ENCODE measurements at places on chromosomes 1 and 21.

- DNase-seq, result no peak
Measured at GRCh38 chr21:14688412-14688811, 142.3 kb upstream of the SAMSN1 start.

DNA sequence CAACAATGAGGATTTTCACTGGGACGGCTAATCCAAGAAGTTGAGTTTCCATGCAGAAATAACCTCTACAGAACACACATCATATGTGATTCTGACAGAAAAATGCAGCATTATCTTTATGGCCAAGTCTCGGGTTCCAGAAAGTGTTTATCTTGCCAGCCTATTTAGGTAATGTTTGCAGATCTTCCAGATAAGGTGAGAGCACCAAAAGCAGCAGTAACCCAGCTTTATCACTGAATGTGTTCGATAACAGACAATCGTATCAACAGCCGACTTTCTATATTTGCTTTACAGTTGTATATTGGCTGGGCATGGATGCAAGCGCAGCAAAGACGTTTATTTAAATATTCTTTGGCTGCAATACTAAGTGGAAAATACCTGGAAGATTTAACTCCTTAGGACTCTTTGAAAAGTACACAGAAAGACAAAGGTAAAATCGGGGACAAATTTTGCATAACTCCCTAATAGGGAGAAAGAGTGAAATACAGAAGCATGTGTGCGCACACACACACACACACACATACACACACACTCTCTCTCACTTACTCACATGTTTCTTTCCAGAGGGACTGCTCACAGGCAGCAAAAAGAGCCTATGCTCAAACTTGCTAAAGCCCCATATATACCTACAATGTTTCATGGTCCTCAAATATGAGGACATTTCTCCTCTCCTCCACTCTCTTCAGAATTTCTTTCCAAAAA, 3.0 kb upstream of the CTSK start:
- DNase-seq, result no peak

DNA sequence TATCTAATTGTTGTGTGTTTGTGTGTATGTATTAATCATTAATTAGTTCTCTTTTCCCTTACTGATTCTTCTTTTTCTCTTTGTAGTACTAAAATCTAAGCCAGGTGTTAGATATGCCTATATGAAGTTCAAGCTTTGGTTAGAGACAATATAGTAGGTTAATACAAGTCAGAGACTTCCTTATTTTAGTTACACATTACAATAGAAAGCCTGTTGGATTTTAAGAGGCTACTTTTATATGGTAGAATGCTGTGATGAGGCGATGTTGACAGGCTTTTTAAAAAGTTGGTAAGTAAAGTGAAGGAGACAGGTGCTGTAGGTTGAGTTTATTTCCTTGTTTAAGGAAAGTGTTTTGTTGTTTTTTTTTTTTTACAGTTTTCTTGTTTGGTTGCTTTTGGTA, 45.9 kb downstream of the ADGRL2 start:
- DNase-seq, result no peak

GRCh38 chr1:229411434-229412055, 22.3 kb downstream of the ACTA1 start:
- no peak for DNase-seq

DNA sequence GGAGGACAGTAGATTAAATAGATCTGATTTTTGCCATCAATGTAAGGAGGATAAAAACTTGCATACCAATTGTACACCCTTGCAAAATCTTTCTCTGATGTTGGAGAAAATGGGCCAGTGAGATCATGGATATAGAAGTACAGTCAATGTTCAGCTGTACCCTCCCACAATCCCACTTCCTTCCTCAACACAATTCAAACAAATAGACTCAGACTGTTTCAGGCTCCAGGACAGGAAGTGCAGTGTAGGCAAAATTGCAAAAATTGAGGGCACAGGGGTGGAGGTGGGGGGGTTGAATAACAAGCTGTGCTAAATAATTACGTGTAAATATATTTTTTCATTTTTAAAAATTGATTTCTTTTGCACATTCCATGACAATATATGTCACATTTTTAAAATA, 3.9 kb upstream of the IFI44 start:
- DNase-seq, result peak; percentile 45

GRCh38 chr1:219837994-219838294, 90.4 kb downstream of the SLC30A10 start:
- no peak for DNase-seq

DNA sequence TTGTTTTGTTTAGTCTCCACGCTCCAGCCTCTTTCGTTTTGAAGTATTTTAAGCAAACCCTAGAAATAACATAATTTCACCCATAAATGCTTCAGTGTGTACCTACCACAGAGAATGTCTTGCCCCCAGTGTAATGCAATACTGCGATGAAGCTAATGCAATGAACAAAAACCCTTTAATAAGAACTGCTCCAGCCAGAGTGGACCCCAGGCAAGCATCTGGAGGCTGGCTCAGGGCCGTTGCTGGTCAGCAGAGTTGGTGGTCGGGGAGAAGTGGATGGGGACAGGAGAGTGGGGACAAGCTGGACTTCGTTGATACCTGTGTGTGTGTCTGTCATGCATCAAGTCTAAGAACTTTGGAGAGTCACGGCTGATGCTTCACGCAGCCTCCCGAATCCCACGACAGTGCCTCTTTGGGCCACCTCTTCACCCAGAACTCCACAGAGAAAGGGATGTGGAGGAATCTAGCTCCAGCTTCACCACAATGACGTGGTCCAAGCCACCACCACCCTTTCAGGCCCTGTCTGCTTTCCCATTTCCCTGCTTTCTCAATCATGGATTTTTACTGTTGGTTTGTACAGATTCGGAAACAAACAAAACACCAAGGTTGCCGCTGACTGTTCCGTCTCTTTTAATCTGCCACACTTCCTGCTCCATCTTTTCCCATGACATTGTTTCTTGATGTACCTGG, 108.6 kb upstream of the ERRFI1 start:
- no peak for DNase-seq
